ENCODE measurements at places on chromosomes 5 and 9. TPM values are rescaled to one million over a fixed set of nuclear protein-coding genes. Genes with fewer than 3 reads are reported as not detected.

The PGGT1B gene
- total RNA-seq, result 48.0 TPM

The UGT3A1 gene
- total RNA-seq, result 2.1 TPM

The SLC22A5 gene
- 4.9 TPM for total RNA-seq

The SMIM33 gene
- total RNA-seq, result not detected

The CDKN2B-AS1 gene
- total RNA-seq, result 0.21 TPM

The CTNND2 gene
- total RNA-seq, result 8.6 TPM

The FOXE1 gene
- total RNA-seq, result 0.05 TPM

The RNF183 gene
- 0.17 TPM for total RNA-seq

The ANKRD18A gene
- total RNA-seq, result 12.9 TPM

Measured in WTC11 (cell line).